Breast epithelium (tissue), 4 donors: ENCODE measurements at places on chromosomes 11 and 22. TPM values are rescaled to one million over a fixed set of nuclear protein-coding genes. Genes with fewer than 3 reads are reported as not detected.

The FGF3 gene
- total RNA-seq: not detected

DNA sequence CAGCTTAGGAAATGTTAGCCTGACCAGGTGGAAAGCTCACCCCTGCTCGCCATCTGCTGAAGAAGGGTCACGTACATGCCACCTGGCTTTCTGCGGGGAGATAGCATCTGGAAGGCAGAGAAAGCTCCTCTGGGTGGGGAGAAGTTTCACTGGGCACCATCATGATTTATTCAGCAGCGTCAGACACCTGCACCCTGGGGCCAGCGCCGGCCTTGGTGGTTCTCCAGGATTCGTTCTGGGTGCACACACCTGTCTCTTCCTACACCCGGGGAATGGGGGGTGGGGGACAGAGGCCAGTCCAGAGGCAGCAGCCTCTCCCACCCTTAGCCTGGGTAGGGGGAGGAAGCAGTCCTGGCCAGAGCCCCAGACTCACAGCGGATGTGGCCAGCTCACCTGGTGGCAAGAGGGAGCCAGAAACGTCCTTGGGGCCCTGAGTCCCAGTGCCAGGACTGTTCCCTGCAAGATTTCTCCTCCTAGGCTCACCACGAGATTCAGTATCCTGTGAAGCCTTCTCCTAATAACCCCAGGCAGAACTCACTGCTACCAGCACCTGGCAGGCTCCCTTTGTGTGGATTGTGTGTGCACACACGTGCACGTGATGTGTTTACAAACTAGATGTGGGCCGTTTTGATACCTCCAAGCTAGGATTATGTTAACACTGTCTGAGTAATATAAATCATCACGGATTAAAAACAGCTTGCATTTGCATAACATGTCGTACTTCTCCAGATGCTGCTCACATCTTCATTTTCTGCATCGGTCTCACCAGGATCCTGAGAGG, 17.3 kb upstream of the RASD2 start:
- DNase-seq: no peak
- H3K4me3 ChIP-seq: no peak overlapping the region
- H3K4me1 ChIP-seq: no peaks in the 10 kb centered on the region
- H3K27me3 ChIP-seq: no peaks in the 10 kb centered on the region
- no peaks in the 10 kb centered on the region for H3K36me3 ChIP-seq
- H3K27ac ChIP-seq: no peak overlapping the region

- H3K27ac ChIP-seq: no peak overlapping the region
- no peak for DNase-seq
- no peak overlapping the region for H3K4me3 ChIP-seq
Measured at GRCh38 chr11:130212431-130212961, 52.9 kb downstream of the ST14 start.

DNA sequence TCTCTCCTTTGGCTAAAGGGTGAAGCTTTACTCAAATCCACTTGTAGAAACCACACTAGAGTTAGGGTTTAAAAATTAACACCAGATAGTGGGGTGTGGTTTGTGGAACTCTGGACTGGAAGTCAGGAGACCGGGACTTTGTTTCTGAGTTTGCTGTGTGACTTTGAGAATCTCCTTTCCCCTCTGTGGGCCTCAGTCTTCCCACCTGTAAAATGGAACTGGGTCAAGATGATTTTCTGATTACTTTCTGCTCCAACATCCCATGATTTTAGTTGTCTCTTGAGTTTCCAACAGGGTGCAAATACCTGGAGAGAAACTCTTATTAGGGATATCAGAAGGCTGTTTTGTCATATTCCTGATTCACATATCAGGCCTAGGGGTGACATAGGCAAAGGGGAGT, 301.0 kb downstream of the MIAT start:
- no peaks in the 10 kb centered on the region for H3K27me3 ChIP-seq
- H3K27ac ChIP-seq: no peak overlapping the region
- no peaks in the 10 kb centered on the region for H3K4me1 ChIP-seq
- no peak overlapping the region for H3K4me3 ChIP-seq
- DNase-seq: no peak
- no peaks in the 10 kb centered on the region for H3K36me3 ChIP-seq

DNA sequence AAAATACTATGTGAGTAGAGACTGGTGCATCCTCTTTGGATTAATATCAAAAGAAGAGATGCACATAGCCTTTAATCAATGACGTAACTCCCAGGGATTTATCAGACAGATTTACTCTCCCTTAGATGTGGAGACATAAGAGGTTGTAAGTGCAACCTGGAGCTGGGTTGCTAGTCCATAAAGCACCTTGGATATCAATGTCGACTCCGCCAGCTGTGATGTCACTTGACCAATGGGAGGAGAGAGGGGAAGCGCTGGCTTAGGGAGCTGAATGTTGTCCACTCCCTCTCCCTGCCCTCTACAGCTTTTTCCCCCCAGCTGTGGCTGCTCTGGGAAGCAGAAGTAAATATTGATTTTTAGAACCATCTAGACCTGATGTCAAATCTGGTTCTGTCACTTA, 28.9 kb upstream of the TMEM86A start:
- H3K36me3 ChIP-seq: no peaks in the 10 kb centered on the region
- H3K4me1 ChIP-seq: no peaks in the 10 kb centered on the region
- no peak overlapping the region for H3K27ac ChIP-seq

GRCh38 chr11:47843361-47844055, 4.6 kb downstream of the NUP160 start:
- H3K4me1 ChIP-seq: no peaks in the 10 kb centered on the region
- H3K36me3 ChIP-seq: no peaks in the 10 kb centered on the region
- DNase-seq: no peak
- H3K27me3 ChIP-seq: no peaks in the 10 kb centered on the region
- H3K4me3 ChIP-seq: no peak overlapping the region
